ENCODE measurements at places on chromosomes 3 and 15.

- DNase-seq = no peak
Measured at GRCh38 chr3:37598808-37599581, 262.7 kb upstream of the CTDSPL start.

GRCh38 chr3:123298903-123299302 lies 97.2 kb downstream of the SEC22A start:
- DNase-seq = no peak

DNA sequence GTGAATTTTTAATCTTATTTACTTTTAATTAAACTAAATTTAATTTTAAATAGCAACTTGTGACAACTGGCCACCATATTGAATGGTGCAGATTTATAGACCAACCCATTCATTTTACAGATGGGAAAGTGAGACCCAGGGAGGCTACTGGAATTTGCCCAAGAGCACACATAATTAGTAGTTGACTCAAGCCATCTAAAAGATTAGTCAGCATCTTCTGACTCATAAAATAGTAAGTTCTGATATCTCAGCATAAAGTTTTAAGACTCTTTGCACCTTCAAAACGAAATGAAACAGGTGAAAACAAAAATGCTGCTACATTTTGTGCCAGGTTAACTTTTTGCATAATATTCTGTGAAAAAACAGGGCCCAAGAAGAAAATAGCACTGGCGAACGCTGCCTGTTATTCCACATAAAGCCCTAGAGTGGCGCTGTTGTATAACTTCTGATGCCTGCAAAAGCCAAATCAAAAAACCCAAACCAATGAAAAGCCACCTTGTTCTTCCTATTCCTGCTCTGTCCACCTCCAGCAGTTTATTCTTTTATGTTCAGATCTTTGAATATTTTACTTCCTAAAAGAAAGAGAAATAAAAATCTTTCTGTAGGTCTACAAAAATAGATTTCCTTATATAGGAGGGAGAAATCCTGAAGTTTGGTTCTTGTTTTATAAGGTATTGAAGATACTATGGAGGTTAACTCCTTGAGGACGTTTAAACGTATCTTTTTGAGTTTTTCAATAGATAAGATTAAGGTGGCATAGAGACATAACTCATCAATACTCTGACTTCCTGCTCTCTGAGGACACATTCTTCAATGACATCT lies 62.8 kb downstream of the OTOL1 start:
- no peak for DNase-seq

DNA sequence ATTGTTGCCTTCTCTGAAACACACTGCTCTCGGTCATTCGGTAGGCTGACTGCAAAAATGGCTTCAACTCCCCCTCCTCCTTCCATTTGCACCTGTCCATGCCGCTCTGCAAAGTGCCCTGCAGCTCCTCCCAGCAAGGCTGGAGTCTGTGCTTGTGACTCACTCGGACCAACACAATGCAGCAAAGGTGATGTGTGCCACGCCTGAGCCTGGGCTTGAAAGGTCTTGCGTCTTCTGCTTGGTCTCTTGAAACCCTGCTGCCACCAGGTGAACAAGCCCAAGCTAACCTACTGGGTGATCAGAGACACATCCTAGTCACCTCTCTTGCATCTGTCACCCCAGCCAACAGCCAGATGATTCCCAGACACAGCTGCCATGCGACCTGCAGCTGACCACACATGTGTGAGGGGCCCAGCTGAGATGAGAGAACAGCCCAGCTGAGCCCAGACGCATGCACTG lies 71.1 kb downstream of the MGLL start:
- DNase-seq = no peak

DNA sequence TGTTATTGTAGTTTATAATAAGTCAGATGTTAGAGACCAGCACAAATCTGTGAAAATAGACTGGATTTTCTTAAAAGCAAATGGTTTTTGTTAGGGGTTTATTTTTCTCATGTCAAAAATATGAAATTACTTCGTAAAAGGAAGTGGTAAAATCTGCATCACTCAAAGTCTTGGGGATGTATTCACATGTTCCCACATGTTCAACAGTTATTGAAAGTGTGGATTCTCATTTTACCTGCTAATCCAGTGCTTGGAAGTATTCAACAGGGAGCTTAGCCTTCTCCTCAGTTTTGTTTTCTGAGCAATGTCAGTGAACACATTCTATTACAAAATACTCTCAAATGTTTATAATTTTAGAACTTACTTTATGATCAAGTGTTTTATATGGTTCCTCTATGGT lies 352.0 kb downstream of the SOX2 start:
- no peak for DNase-seq

GRCh38 chr3:89955156-89955555 lies 847.7 kb downstream of the EPHA3 start:
- no peak for DNase-seq

GRCh38 chr15:78211189-78211921 lies 23.0 kb downstream of the ACSBG1 start:
- DNase-seq = no peak

DNA sequence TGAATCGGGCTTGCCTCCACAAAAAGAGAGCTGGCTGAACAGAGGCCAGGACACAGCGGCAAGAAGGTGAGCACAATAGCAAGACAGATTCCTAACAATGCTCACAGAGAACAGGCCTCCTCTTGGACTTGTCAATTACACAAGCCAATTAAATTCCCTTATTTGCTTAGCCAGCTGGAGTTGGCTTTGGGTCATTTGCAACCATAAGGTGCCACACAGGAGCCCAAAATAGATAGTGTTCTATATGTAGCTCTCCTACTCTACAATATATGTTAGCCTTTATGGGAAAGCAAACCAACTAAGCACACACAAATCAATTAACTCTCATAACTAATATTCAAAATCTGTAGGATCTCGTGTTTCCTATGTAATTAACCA lies 335.6 kb downstream of the FOXP1 start:
- no peak for DNase-seq

- no peak for DNase-seq
Measured at GRCh38 chr3:111850537-111850936, 8.5 kb upstream of the PHLDB2 start.

GRCh38 chr3:22684739-22685138 lies 518.4 kb upstream of the UBE2E2 start:
- no peak for DNase-seq

GRCh38 chr15:72516777-72517176 lies 42.6 kb downstream of the ARIH1 start:
- DNase-seq = no peak

DNA sequence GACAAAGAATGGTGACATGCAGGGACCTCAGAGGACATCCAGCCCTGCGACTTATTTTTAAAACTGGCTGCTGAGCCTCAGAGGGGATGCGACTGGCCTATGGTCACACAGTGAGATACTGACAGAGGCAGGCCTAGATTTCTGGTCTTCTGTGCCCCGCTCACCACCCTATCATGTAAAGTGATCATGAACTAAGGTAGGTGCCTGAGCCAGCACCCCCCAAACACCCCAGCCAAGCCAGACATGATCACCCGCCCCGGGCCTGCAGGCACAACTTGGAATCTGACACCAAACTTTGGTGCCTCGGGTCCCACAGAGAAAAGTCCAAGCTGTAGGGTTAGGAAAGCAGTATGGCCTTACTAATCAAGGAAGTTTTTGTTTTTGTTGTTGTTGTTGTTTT lies 33.9 kb upstream of the HHATL start:
- no peak for DNase-seq

GRCh38 chr3:134487406-134487805 lies 1.5 kb downstream of the CEP63 start:
- no peak for DNase-seq

DNA sequence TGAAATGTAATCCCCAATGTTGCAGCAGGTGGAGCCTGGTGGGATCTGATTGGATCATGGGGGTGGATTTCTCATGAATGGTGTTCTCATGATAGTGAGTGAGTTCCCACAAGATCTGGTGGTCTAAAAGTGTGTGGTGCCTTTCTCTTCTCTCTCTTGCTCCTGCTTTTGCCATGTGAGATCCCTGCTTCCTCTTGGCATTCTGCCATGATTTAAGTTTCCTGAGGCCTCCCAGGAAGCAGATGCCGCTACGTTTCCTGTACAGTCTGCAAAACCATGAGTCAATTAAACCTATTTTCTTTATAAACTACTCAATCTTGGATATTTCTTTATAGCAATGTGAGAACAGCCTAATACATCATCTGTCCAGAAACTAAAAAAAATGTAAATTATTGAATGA lies 298.3 kb downstream of the MEX3B start:
- no peak for DNase-seq

DNA sequence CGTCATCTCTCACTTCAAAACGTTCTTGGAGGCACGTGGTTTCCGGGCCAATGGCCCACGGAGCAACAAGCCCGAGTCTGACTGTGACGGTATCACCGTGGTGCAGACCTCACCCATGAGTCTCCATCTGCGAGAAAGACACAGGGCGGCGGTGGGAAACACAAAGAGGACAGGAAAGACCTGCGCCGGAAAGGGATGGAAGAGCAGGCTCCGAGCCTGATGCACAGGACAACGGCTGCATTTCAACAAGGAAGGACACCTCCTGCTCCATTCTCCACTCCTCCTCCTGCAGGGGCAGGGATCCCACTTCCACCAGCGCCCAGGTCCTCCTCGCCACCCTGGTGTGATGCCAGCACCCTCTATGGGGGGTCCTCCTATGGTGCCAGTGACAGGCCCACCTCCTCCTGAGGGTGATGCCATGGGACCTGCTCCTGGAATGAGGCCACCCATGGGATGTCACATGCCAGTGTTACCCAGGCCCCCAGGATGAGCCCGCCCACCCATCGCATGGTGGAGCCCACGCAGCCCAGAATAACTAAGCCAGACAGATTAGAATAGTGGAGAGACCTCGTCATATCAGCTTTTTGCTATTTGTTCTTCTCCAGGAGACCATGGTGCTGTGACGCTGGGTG lies 73.0 kb upstream of the PCSK6 start:
- DNase-seq = no peak

GRCh38 chr15:64851503-64851840 lies 9.8 kb downstream of the PLEKHO2 start:
- no peak for DNase-seq

DNA sequence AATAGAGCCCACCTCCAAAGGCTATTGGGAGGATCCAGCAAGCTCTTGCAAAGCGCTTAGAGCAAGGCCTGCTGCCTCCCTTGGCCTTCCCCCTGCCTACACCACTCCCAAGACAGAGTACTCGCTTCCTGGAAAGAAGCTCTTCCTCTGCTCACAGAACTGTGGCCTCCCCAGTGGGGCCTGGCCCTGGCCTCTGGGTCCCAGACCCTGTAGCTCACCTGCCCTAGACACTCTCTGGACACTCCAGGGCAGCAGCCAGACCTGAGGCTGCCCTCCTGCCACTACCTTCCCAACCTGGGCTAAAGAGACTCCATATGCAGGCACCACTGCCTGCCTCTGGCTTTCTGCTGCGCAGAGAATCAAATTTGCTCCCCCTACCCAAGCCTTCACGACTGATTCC lies 49.9 kb downstream of the GRIP2 start:
- DNase-seq = no peak

DNA sequence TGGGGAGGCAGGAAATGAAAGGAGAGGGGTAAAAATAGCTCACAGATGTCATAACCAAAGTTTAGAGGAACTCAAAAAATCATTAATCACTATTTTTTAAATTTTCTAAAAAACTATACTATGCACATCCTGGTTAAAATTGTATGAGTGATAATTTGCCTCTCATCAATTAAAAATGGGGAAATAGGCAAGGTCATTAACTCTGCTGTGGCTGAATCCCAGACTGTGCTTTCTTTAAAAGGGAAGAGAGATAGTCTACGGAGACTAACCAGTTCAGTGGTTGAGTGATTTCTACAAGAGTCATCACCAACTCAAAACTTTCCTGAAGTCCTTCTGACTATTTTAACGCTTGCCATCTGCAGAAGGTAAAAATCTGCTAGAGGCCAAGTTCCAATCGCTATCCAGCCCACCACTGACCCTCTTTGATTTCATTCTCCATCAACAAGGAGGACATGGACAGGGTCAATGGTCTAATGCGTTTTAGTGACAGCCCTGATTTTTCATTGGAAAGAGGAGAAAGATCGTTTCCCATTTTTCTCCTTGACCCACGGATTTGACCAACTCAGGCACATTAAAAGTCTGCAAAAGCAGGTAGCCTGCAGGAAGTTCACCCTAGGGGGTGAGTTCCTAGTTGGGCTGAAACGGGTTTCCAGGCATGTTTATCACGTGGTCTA lies 850 bp downstream of the SUCLG2 start:
- no peak for DNase-seq

- DNase-seq = no peak
Measured at GRCh38 chr3:196968233-196969133, at the start of gene PIGZ. TSS of gene PIGZ (minus strand) at chr3:196968833. CDS start at chr3:196952031, 16,802 bp downstream.

DNA sequence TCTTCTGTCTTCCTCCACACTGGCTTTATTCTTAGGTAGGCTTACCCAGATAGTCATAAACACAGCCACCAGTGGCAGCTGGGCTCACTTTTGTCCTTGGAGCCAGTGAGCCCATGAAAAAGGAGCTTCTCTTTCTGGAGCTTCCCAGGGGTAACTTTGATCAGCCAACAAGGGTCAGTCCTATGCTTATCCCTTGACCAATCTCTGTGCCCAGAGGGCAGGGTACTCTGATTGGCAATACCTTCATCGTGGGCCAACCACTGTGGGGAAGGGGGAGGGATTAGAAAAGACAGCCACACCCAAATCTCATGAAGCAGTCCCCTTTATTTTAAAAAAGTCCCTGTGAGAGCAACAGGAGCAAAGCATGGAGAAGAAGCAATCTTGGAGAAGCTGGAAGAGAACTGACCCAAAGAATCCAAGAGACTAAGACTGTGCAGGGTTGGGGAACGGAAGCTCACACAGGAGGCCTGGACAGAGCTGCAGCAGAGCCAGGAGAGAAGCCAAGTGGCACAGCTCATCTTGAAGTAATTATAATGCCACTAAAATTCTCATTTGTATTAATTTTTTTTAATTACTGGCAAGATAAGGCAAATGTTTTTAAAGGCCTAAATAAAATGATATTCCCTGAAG lies 70.4 kb downstream of the SSUH2 start:
- DNase-seq = no peak

- DNase-seq = no peak
Measured at GRCh38 chr3:127065561-127066290, 82.8 kb downstream of the PLXNA1 start.

Measured in GOT3 (cell line).